HCT116 (cell line): ENCODE measurements at places on chromosomes 7 and 10. TPM values are rescaled to one million over a fixed set of nuclear protein-coding genes. Genes with fewer than 3 reads are reported as not detected.

MALSU1 gene
- total RNA-seq = 105 TPM

SPDYE1 gene
- total RNA-seq = not detected

MMP21 gene
- total RNA-seq = not detected

CHAT gene
- not detected for total RNA-seq

ATG9B gene
- 2.1 TPM for total RNA-seq

TRIL gene
- total RNA-seq = not detected

GRCh38 chr7:2024567-2024918 is 208.2 kb downstream of the MAD1L1 start:
- no peak for DNase-seq

DNA sequence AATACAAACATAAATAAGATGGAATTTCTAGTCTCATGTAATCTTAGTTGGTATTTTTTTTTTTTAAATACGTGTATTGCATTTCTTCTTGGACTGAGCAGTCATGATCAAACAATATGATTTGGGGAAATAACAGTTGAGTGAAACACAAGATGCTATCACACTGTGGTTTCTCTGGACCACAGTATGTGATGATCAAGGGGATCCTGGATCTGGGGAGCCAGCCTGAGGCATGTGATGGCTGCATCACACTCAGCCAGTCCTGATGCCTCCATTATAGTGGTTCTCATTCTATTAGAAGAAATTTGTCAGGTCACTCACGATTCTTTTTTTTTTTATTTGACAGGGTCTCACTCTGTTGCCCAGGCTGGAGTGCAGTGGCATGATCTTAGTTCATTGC is 495.9 kb upstream of the POT1 start:
- DNase-seq = no peak

- no peak for DNase-seq
These were observed 1.6 kb downstream of the AHR start for GRCh38 chr7:17300012-17300411.

GRCh38 chr10:69646185-69647060 is 16.4 kb downstream of the FAM241B start:
- DNase-seq = no peak

GRCh38 chr10:88428976-88429375 is 154.1 kb downstream of the RNLS start:
- DNase-seq = no peak

- no peak for DNase-seq
These were observed 61.1 kb upstream of the SAMD8 start for GRCh38 chr10:75050149-75050919.

DNA sequence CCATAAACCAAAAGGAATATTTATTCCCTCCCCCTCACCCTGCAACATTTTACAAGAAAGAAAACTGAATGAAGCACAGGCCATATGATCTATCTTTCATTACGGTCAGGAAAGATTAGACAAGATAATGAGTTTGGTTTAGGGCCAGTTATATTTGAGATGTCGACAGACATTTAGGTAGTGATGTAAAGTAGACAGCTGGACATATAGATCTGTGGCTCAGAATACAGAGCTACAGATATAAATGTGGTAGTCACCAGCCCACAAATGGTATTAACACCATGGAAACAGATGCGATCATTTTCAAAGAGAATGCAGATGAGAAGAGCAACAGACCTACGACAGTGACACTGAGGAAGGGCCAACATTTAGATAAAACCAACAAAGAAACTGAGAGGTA is 142.5 kb downstream of the SRPK2 start:
- DNase-seq = no peak

GRCh38 chr10:29522061-29522855 is 112.5 kb downstream of the SVIL start:
- DNase-seq = no peak

DNA sequence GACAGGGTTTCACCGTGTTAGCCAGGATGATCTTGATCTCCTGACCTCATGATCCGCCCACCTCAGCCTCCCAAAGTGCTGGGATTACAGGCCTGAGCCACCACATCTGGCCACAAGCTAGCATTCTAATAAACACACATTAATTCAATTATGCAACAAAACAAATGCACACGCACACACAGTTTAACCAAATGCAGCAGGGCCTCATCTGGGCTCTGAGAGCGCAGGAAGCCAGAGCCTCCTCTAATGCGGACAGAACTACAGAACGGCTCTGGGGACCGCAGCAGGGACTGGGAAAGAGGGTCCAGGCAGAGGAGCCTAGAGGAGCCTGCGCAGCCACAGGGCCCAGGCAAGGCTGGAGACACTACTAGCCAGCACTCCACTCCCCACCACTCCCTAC is 3.8 kb downstream of the MAD1L1 start:
- DNase-seq = no peak

- DNase-seq = peak; percentile 36
These were observed 49.5 kb upstream of the ZPBP start for GRCh38 chr7:50142425-50143017.

DNA sequence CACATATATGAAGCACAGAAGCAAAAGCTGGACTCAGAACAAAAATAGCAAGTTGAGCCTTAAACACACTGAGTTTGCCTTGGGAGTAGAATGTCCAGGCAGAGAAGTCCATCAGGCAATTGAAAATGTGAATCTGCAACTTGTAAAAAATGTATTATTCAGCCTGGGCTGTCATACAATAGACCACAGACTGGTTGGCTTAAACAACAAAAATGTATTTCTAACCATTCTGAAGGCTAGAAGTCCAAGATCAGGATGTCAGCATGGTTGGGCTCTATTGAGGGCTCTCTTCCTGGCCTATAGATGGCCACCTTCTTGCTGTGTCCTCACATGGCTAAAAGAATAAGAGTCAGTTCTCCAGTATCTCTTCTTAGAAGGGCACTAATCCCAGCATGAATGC is 76.5 kb upstream of the CAPZA2 start:
- DNase-seq = no peak

DNA sequence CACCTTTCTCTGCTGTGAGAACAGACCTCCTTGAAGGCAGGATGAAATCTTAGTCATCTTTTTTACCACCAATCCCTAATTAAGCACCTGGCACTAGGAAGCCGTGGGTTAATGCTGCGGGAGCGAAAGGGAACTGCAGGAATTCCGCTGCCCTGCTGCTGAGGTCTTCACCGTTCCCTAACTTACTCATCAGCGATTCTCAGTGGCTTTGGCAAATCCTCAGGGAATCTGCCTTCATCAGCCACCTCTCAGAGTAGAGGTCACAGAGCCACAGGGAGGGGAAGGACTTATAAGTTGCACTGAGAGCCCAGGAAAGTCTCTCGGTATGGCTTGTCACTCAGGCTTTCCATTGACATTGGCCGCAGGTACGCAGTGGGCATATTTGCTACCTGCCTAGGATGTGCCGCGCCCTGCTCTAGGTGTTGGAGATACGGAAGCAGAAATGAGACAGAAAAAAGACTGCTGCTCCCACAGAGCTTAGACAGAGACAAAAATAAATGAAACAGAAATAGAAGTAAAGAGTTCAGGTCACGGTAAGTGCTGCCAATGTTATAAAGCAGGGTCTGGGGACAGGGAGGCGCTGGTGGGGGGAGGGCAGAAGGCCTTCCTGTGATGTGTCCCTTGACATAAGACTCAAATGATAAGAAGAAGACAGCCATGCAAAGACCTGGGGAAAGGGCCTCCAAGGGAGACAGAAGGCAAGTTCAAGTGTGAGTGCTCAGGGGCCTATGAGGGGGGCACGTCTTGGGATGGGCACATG is 72.6 kb upstream of the OPALIN start:
- DNase-seq = no peak

DNA sequence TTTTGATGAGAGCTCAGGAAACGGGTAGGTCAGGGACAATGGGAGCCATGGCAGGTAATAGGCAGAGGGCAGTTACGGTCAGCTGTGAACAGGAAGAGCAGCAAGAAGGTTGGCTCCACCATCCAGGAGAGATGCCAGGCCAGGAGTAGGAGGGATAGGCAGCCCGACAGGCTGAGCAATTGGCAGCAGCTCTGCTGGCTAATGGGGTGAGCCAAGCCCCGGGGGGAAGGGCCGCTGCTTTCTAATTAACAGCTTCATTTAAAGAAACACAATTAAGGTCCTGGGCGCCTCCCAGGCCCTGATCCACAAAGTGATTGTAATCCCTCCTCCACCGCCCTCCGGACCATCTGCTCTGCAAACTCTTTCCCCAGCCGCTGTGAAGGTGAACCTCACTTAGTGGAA is 23.7 kb downstream of the SH2B2 start:
- DNase-seq = no peak

DNA sequence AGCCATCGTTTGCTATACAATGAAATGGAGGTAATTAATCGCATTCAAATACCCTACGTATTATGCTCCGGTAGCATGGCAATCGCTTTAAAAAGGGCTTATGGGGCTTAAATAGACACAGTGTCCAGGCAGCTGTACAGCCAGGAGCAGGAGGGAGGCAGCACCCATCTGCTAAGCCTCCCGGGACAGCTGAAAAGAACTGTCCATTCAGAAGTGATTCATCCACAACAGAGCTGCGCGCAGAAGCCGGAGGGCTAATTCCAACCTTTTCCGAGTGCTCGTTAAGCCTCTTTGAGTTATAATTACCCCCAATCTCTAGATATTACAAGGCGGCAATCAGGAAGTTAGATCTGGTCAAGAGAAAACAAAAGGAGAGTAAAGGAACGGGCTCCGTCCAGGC is 58.3 kb downstream of the DPYSL4 start:
- DNase-seq = no peak
